Right renal cortex interstitium (tissue), 3 donors: ENCODE measurements at places on chromosomes 3 and 15. TPM values are rescaled to one million over a fixed set of nuclear protein-coding genes. Genes with fewer than 3 reads are reported as not detected.

GRCh38 chr15:67105065-67105951, 39.9 kb downstream of the SMAD3 start:
- DNase-seq: no peak

FAM81A gene
- polyA plus RNA-seq: 21.1 TPM

DNA sequence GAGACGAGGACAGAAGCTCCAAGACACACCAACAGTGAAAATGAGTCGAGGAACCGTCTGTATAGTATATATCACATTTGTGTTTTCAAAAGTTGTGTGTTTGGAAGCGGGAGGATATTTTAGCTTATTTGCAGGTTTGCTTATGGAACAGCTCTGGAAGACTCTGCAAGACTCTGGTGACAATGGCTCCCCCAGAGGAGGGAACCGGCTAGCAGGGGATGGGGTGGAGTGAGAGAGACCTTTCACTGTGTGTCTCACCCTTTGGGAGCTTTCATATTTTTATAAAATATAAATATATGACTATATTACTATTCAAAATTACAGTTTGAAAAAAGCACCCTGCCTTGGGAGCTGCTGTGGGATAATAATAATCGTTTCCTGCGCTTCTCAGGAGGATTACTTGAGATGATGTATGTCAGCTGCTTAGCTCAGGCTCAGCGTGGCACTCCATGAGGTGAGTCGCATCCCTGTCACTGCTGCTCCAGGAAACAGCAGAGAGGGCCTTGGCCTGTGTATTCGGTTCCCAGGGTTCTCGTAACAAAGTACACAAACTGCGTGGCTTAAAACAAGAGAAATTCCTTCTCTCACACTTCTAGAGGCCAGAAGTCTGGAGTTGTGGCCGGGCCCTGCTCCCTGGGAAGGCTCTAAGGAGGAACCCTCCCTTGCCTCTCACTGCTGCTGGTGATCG, 183.9 kb downstream of the FAM43A start:
- no peak for DNase-seq

GOLGA6L10 gene
- polyA plus RNA-seq: 4.2 TPM
